ENCODE measurements at places on chromosomes 1 and 21.

GRCh38 chr1:60619581-60619980 is 462.8 kb upstream of the NFIA start:
- no peak for DNase-seq

GRCh38 chr1:113812661-113813135 is 422 bp upstream of the RSBN1 start:
- no peak for DNase-seq

DNA sequence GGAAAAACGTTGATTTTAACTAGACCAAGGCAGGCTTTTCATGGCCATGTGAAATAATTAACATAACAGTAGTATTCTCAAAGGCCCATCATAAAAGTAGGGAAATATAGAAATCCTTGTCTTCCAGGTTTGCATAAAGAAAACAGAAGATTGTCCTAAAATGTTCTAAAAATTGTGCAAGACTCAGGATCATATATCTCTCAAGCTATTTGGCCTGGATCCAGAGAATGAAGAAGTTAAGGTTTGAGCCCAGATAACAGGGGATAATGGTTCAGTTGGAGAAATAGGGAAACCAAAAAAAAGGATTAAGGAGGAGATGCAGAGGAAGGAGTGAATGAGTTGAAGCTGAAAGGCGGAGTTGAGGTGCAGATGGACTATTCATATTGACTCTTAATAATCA is 555.5 kb upstream of the NR5A2 start:
- DNase-seq, result no peak

- DNase-seq, result no peak
Measured at GRCh38 chr21:35202431-35202830, 153.3 kb upstream of the RUNX1 start.

DNA sequence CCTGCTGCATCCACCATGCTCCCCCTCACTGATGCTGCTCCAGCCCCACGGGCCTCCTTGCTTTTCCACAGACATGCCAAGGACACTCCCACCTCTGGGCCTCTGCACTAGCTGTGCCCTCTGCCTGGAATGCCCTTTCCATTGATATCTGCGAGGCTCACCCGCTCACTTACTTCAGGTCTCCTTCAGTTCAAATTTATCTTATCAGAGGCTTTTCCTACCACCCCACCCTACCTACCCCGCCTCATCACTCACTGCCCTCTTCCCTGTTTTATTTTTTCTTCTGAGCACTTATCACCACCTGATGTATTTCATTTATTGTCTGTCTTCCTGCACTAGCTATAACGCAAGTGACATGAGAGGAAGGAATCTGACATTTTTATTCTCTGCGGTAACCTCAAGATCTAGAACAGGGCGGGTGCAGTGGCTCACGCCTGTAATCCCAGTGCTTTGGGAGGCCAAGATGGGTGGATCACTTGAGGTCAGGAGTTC is 7.0 kb downstream of the HSPG2 start:
- no peak for DNase-seq

GRCh38 chr1:239276051-239276450 is 110.3 kb upstream of the CHRM3 start:
- DNase-seq, result no peak

- DNase-seq, result peak; percentile 15
Measured at GRCh38 chr1:202998836-202999750, 8.1 kb upstream of the TMEM183A start.

- no peak for DNase-seq
Measured at GRCh38 chr1:78651241-78651640, 1.6 kb downstream of the IFI44 start.

DNA sequence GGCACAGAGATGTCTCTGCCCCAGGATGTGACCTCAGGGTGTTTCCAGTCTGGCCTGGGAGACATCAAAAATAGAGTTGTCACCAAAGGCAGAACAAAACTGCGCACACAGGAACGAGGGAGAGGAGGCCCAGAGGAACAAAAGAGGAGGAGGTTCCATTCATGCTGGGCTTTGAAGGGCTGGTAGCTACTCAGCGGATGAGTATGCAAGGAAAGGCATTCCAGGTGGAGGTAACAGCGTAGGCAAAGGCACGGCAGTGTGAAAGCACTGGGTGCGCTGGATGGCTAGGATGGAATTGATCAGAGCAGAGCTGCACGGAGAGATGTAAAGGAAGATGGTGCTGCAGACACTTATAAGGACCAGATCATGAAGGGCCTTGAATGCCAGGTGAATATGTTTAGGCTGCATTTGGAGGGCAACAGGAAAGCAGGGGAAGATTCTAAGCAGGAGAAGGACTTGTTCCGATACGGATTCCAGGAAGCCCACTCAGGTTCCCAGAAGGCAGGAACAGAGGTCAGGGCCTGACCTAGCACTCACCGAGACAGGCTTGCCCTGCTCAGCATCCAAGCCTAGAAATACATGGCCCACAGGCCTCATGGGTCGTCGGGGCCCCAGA is 6.3 kb downstream of the COL16A1 start:
- no peak for DNase-seq

DNA sequence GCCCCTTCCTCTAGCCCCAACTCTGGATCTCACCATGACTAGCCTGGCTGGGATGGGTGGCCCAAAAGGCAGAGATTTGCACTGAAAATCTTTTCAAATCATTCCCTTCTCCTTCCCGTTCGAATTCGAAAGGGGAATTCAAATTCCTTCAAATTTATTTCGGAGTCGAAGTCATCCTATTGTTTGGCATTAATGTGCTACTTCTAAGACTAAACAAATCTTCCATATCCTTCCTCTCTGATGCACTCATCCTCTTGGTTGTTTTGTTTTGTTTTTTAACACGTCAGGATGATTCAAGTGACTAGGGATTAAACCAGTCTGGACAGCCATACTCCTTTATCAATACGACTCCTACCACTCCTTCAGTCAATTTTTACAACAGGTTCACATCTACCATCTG is 95.5 kb upstream of the SGIP1 start:
- DNase-seq, result no peak

- no peak for DNase-seq
Measured at GRCh38 chr1:40634901-40635655, 30.4 kb downstream of the RIMS3 start.

- no peak for DNase-seq
Measured at GRCh38 chr1:5493851-5494311, 498.3 kb downstream of the NPHP4 start.

DNA sequence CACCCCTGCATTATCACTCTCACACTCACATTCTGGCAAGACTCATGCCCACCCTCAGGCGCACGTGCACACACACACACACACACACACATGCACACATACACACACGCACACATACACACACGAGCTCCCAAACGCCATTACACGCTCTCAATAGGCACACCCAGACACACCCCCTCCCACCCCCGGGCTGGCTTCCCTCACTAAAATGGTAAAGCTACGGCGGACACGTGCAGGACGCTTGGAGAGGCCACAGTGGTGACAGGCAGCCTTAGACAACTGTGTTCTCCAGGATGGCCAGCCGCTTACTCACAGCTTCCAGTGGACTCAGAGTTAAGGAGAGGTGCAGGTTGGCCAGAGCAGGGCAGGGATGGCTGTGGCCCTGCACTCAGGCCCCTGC is 10.1 kb downstream of the MATN1 start:
- no peak for DNase-seq

DNA sequence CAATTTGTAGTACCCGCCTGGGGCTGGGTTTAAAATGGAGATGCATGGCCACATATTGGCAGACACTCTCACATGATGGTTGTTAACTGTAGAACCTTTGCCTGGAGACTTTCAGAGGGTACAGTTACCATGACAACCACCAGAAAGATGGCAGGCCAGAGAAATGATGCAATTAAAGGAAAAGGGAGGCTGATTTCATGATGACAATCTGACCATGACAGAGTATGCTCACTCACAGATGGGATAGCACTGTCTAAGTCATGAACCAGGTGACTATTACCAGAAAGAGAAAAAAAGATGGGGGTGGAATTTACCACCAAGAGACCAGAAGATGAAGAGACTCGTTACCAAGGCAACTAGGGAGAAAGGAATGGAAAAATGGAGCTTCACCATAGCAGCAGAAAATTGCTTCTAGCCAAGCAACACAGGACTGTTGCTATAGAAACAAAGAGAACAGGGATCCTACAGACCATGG is 3.5 kb upstream of the TRIT1 start:
- no peak for DNase-seq

DNA sequence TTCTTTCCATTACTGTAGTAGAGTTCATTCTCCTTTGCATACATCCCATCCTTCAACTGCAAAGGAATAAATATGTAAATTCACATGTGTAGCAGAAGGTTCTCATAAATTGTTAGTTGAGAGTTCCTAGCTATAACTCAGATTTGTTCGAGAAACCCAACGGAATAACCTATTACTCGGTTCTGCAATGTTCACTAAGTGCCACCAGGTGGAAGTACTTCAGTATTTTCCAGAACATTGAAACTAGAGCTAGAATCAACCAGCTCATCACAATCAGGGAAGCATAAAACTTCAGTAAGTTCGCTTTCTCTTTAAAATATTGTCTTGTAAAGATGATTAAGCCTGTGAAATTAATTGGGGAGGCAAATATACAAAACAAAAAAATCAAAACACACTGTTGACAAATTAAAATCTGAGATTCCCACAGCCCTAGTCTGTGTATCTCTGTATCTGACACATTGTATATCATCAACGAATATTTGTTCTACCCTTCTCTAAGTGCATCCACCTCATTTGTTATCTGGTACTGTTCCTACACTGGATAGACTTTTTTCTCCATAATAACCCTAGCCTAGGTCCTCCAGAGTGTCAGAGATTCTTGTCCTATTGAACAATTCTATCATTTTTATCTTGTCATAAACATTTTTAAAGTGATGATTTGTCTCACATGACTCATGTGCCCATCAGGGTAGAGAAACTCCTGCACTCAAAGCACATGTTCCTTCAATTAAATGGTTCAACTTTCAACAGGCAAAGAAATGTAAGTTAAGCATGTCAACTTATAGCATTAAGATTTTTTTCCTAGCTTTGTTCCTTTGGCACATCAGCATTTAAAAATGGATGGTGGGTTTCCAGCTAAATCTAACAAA is 31.9 kb downstream of the MROH9 start:
- DNase-seq, result no peak

DNA sequence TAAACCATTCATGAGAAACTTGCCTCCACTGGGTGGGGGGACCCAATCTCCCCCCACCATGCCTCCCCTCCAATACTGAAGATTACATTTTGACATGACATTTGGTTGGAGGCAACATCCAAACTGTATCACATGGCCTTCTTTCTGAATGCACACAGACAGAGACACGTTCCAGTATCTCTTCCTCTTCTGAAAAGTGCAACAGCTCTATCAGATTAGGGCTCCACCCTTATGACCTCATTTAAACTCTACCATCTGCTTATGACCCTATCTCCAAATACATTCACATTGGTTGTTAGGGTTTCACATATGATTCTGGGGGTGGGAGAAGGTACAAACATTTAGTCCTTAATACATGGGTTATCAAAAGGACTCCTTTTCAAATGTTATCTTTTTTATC is 481.8 kb upstream of the NFIA start:
- no peak for DNase-seq

GRCh38 chr1:177278626-177279390 is 108.0 kb downstream of the BRINP2 start:
- DNase-seq, result no peak

GRCh38 chr1:116891396-116892079 is 18.2 kb upstream of the PTGFRN start:
- DNase-seq, result no peak

GRCh38 chr21:31397030-31397429 is 53.0 kb upstream of the TIAM1 start:
- no peak for DNase-seq

- no peak for DNase-seq
Measured at GRCh38 chr1:188877668-188878067, 1600.0 kb downstream of the BRINP3 start.

GRCh38 chr1:111203681-111204200 is 3.3 kb upstream of the DENND2D start:
- DNase-seq, result peak; percentile 64

DNA sequence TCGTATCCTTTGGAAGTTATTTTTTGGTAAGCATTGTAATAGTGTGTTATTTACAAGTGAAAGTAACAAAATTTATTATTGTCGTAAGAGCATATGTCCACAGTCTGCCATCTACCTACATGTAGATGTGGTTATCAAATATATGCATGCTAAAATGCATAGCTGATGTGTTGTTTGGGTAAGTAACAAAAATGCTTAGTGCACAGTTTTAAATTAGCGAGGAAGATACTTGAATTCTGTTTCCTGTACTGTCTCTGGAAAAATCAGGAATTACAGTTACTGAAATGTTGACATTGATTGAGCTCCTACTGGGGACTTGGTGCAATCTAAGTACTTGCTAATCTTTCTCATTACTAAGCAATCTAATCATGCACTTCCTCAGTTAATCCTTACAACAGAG is 14.3 kb downstream of the WDR64 start:
- DNase-seq, result no peak

- no peak for DNase-seq
Measured at GRCh38 chr21:37868446-37869295, 47.6 kb downstream of the KCNJ6 start.

- DNase-seq, result no peak
Measured at GRCh38 chr1:54640863-54641836, at the start of gene MROH7. TSS of gene MROH7 (plus strand) at chr1:54641786. CDS start at chr1:54652927, 11,141 bp downstream.

DNA sequence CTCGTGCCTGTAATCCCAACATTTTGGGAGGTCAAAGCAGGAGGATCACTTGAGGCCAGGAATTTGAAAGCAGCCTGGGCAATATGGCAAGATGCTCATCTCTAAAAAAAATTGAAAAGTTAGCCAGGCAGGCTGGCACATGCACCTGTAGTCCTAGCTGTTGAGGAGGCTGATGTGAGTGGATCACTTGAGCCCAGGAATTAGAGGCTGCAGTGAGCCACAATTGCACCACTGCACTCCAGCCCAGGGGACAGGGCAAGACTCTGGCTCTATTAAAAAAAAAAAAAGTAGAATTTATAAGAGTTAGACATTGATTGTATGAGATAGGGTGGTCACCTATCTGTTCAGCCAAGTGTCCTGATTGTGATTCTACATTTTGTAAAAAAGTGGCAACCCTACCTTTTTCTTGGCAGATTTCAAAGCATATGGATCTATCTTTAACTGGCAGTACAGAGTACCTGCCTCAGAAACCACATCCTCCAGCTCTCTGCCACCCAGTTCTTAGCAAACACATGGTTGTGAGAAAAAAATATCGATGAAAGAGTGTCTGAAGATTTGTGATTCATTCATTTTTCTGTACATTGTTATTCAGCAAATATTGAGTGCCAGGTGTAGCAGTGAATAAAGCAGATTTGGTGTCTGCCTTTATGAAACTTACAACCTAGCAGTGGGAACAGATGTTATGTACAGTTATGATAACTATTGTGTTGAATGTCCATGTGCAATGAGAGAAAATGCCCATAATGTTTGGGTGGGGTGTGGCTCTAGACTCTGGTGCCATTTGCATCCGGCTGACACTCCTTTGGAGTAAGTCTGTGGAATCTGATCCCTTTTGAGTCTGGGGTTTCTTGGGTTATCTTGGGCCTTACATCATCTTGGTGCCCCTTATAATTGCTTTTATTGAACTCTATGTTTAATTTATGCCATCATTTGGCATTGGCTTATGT is 82.5 kb downstream of the ST3GAL3 start:
- DNase-seq, result no peak

DNA sequence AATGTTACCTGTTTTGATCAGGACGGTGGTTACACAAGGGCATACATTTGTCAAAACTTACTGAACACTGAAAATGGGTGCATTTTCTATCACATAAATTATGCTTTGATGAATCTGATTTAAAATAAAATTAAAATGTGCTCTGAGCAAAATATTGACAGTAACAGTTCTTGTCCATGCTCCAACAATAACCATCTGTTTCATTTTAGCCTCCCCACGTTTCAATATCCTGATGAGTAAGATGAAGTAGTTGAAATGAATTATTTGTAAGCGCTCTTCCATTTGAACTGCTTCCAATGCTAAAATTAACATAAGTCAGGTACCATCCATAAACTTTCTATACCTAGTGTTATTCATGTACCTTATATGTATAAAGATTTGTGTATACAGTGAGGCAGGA is 365.4 kb downstream of the LTN1 start:
- no peak for DNase-seq
